ENCODE measurements at places on chromosomes 6 and 20. TPM values are rescaled to one million over a fixed set of nuclear protein-coding genes. Genes with fewer than 3 reads are reported as not detected.

NKAIN2 gene
- not detected for total RNA-seq

PHACTR1 gene
- 7.8 TPM for total RNA-seq

ULBP3 gene
- total RNA-seq, result 18.3 TPM

DNA sequence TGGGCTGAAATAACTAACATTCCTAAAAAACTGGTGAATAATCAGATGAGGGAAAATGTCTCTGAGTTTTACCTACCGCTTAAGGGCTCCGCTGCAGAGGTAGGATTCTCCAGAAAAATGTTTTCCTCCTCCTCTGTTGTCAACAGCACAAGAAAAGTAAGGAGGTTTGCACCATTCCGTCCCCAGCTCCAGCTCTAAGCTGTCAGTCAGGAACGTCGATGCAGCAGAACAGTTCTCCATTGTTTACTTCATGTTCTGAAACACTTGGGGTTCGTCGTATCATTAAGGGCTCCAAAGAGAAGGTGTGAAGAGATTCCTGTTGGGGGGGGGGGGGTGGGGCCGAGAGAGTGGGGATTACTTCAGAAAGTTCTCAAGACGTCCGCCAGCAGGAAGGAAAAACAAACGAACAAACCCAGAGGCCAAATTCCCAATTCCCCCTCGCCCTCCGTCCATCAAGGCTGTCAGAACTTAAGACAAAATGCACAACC is 734 bp downstream of the MMS22L start:
- DNase-seq, result no peak

DNA sequence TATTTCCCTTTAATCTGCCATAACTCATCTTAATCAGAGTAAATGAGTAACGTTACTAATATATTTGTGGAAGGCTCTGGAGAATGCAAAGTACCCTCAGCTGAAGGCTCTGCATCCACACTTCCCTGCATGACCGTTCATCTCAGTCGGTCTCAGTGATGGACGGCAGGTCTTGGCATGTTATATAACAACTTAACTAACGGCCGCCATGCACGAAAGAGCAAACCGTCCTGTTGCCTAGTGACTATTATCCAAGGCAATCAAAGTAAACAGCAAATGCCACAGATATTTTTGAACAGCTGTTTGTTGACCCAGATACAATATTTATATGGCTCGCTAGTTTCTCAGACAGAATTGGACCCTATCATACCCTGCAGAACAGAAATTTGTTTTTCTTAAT is 194.9 kb upstream of the SMLR1 start:
- DNase-seq, result no peak

GRCh38 chr6:39765508-39766065 is 26.6 kb upstream of the DAAM2 start:
- no peak for DNase-seq

Data from HT1080 (cell line).